Activated naive CD8-positive, alpha-beta T cell treated with anti-CD3 and anti-CD28 coated beads for 36 hours (primary cell): ENCODE measurements at places on chromosomes 7 and 10.

GRCh38 chr10:71741029-71741428 is 21.5 kb upstream of the C10orf105 start:
- no peak overlapping the region for H3K4me3 ChIP-seq
- H3K36me3 ChIP-seq, result peaks cover 32% of the 10 kb centered on the region
- peaks cover 90% of the 10 kb centered on the region for H3K4me1 ChIP-seq
- peak overlapping the region; percentile 86 for H3K27ac ChIP-seq
- no peak for DNase-seq
- H3K27me3 ChIP-seq, result no peaks in the 10 kb centered on the region

DNA sequence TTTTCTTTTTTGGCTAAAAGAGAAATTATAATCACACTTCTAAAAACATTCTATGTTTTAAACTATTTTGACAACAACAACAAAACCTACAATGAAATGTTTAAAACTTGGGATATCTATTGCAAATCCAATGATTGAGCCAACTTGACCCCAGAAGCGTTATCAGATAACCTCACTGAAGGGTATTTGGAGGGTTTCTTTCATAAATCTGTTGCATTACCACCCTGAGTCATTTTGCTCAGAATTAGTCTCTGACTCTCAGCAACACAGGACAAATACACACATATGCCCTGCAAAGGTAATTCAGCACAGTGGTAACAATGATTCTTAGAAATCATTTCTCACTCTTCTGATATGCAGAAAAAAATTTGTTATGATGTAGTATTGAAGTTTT is 2.3 kb upstream of the COL1A2 start:
- no peaks in the 10 kb centered on the region for H3K36me3 ChIP-seq
- peaks cover 32% of the 10 kb centered on the region for H3K27me3 ChIP-seq
- no peak overlapping the region for H3K27ac ChIP-seq
- no peak overlapping the region for H3K4me3 ChIP-seq
- DNase-seq, result no peak

DNA sequence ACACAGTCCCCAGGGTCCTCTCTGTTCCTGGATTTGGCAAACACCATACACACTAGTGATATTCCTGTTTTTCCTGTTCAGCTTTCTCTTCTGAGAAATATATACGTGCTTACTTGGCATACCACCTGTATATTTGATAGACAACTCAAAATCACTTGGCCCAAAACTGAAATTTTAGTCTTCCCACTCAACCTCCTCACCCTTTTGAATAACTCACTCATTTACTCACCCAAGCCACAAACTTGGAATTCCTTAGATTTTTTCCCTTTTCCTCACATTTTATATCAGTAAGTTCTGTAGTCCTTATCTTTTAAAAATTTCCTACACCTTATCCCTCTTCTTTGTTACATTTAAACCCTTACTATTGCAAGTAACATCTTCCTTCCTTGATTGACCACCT is 143.4 kb downstream of the PPP1R3A start:
- no peak for DNase-seq
- H3K4me1 ChIP-seq, result no peaks in the 10 kb centered on the region
- no peaks in the 10 kb centered on the region for H3K36me3 ChIP-seq
- H3K27me3 ChIP-seq, result no peaks in the 10 kb centered on the region

DNA sequence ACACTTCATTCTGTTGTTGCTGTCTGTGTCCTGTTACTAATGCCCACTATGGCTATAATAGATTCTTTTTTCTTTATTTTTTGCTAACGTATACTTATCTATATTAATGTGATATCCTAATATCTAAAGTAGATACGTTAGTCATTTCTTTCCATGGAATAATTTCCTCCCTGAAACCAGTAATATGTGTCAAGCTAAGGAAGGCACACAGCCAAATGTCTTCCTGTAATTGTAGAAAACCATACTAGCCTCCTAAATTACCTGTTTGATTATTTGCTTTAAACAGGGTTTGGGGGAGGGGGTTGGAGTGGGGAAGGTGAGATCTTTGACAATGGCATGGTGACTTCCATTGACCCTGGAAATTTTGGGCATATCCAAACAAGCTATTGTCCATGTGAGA is 56.4 kb downstream of the THNSL1 start:
- peaks cover 35% of the 10 kb centered on the region for H3K27me3 ChIP-seq
- H3K36me3 ChIP-seq, result no peaks in the 10 kb centered on the region
- H3K4me1 ChIP-seq, result no peaks in the 10 kb centered on the region
- DNase-seq, result no peak

GRCh38 chr10:42615419-42615818 is 23.0 kb downstream of the ZNF33B start:
- H3K4me1 ChIP-seq, result peaks cover 5% of the 10 kb centered on the region
- peaks cover 81% of the 10 kb centered on the region for H3K36me3 ChIP-seq
- no peak overlapping the region for H3K27ac ChIP-seq
- no peak for DNase-seq

GRCh38 chr7:106061301-106061979 is 50.7 kb downstream of the SYPL1 start:
- H3K36me3 ChIP-seq, result no peaks in the 10 kb centered on the region
- no peak overlapping the region for H3K4me3 ChIP-seq
- H3K4me1 ChIP-seq, result peaks cover 55% of the 10 kb centered on the region
- H3K27ac ChIP-seq, result peak overlapping the region; percentile 9
- DNase-seq, result no peak

- no peaks in the 10 kb centered on the region for H3K36me3 ChIP-seq
- no peak overlapping the region for H3K4me3 ChIP-seq
- no peaks in the 10 kb centered on the region for H3K4me1 ChIP-seq
- no peaks in the 10 kb centered on the region for H3K27me3 ChIP-seq
Observed at GRCh38 chr7:47266131-47266706, 315.7 kb downstream of the TNS3 start.

GRCh38 chr10:119762035-119762434 is 36.2 kb downstream of the INPP5F start:
- no peak for DNase-seq
- H3K27me3 ChIP-seq, result no peaks in the 10 kb centered on the region
- peaks cover 12% of the 10 kb centered on the region for H3K4me1 ChIP-seq
- no peak overlapping the region for H3K4me3 ChIP-seq
- no peak overlapping the region for H3K27ac ChIP-seq
- H3K36me3 ChIP-seq, result peaks cover 6% of the 10 kb centered on the region

GRCh38 chr7:92766461-92767003 is 69.8 kb downstream of the CDK6 start:
- peaks cover 59% of the 10 kb centered on the region for H3K36me3 ChIP-seq
- no peaks in the 10 kb centered on the region for H3K27me3 ChIP-seq
- peak overlapping the region; percentile 11 for H3K27ac ChIP-seq
- no peak for DNase-seq
- H3K4me3 ChIP-seq, result no peak overlapping the region

DNA sequence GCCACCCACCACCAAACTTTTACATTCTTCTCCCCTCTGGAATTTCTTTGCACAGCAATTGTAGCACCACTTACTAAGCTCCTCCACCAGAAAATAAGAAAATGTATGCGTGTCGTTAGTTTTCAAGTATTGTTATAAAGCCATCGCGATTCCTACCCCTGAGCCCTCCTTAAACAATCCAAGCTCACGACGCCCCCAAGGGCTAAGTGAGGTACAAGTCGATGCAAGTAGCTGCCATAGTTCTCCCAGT is 1.3 kb downstream of the FRAT2 start:
- peaks cover 4% of the 10 kb centered on the region for H3K36me3 ChIP-seq
- H3K4me3 ChIP-seq, result peak overlapping the region; percentile 89
- H3K4me1 ChIP-seq, result peaks cover 42% of the 10 kb centered on the region

DNA sequence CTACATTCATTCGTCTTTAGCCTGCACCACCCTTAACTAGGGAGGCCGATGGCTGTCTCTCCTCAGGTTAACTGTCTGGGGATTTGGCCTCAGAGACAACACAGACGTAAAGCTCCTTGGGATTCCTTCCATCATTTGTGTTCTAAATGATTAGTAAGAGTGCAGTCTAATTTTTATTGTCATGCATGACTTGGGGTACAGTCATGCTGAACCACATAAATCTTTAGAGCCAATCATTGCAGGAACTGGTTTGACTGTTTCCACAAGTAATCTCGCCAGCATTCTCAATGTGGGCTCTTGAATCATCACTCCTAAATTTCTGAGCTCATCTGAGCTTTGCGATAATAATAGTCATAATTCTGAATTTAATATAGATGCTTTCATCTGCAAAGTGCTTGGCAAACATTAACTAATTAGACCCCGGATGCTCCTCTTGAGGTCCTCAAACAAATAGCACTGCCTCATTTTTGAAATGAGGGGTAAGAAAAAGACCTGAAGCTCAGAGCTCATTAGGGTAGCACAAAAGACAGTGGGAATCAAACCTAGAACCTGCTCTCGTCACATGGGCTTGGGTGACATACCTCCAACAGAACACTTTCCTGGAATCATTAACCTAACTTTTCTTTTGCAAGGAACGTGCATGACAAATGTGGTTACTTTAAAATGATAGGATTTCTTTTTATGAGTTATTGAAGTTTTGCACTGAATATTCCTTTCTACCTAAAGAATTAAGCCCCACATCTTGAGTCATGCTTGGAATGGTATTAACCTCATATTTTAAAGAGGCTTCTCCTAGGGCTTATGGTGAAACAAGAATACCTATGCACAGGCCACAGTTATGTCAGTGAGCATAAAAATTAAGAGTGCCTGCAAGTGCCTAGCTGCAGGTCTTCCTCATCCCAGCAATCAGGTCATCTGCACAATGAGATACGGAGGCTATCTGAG is 118.9 kb upstream of the NRP1 start:
- no peak overlapping the region for H3K4me3 ChIP-seq
- H3K27me3 ChIP-seq, result peaks cover 11% of the 10 kb centered on the region
- H3K4me1 ChIP-seq, result no peaks in the 10 kb centered on the region
- no peak overlapping the region for H3K27ac ChIP-seq
- H3K36me3 ChIP-seq, result no peaks in the 10 kb centered on the region

DNA sequence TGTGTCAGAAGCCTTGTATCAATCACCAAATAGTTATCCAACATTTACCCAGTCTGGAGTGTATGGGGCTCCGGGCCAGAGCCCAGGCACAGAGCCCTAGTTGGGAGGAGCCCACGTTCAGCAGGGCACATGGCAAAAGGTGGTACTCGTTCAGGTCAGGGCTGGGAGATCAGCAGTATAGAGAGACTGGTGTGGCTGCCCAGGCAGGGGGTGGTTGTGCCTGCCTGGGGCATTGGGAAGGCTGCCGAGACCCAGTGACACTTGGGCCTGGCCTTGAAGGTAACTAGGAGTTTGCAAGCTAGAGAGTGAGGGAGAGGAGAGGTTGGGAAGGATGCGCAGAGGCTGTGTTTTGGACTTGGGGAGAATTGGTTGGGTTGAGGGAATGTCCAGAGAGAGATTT is 48.9 kb upstream of the IGFBP3 start:
- H3K36me3 ChIP-seq, result peaks cover 8% of the 10 kb centered on the region
- H3K27ac ChIP-seq, result no peak overlapping the region
- no peak overlapping the region for H3K4me3 ChIP-seq
- peaks cover 4% of the 10 kb centered on the region for H3K4me1 ChIP-seq

DNA sequence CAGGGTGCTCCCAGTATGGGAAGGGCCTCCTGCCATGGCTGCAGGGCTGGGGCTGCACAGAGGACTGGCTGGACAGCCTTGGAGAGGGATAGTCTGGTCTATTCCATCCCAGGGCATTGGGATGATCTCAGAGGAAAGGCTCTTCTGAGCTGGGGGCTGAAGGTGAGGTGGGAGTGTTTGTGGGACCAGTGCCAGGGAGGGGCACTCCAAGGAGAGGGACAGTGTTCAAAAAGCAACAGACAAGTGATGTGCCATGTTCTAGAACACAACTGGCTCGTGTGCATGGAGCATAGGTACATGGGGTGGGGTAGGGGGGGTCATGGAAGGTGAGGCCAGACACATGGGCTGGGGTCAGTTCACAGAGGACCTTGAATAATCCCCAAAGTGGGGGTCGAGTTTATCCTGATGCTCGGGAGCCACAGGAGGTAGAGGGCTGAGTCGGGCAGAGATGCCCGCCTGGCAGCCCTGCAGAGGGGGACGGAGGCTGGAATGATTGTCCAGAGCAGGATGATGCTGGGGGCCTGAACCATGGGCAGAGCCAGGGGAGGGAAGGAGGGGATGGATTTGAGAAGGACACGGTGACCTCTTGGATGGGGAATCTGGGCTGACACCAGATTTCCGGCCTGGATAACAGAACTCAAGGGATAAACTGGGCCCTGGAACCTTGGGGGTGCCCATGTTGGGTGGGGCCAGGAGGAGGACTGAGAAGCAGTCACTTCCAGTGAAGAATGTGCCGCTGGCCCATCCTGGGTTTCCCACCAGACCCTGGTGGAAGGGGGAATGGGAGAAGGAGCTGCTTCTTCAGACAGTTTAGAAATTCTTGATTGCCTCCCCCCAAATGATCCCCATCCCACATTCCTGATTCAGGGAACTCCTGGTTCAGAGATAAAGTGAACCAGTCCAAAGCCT is 50.4 kb downstream of the NEURL1 start:
- no peaks in the 10 kb centered on the region for H3K36me3 ChIP-seq
- peaks cover 13% of the 10 kb centered on the region for H3K4me1 ChIP-seq
- H3K27me3 ChIP-seq, result peaks cover 9% of the 10 kb centered on the region
- peak overlapping the region; percentile 22 for H3K4me3 ChIP-seq
- H3K27ac ChIP-seq, result no peak overlapping the region

- no peak for DNase-seq
- no peaks in the 10 kb centered on the region for H3K27me3 ChIP-seq
- H3K4me1 ChIP-seq, result no peaks in the 10 kb centered on the region
- H3K36me3 ChIP-seq, result no peaks in the 10 kb centered on the region
- H3K27ac ChIP-seq, result no peak overlapping the region
Observed at GRCh38 chr7:142152076-142152475, 40.6 kb downstream of the MGAM2 start.

DNA sequence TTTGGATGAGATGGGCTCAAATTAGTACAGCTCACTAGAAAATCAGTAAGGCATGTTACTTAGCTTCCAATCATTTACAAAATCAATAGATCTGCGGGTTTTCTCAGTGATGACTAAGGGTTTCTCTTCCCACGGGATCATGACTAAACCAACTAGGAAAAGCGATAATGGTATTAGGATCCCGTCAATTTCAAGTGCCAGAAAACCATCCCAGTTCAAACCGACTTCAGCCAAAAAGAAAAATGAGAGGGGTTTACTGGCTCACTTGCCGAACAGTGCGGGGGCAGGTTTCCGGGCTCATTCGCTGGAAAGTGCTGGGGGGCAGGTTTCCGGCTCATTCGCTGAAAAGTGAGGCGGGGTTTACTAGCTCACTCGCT is 62.1 kb upstream of the LYZL2 start:
- H3K4me1 ChIP-seq, result peaks cover 34% of the 10 kb centered on the region
- no peak overlapping the region for H3K27ac ChIP-seq
- no peak for DNase-seq
- H3K27me3 ChIP-seq, result peaks cover 6% of the 10 kb centered on the region

GRCh38 chr10:17229717-17229966 is 1.6 kb downstream of the VIM start:
- H3K27me3 ChIP-seq, result no peaks in the 10 kb centered on the region
- H3K4me3 ChIP-seq, result peak overlapping the region; percentile 98
- peaks cover 57% of the 10 kb centered on the region for H3K4me1 ChIP-seq
- H3K36me3 ChIP-seq, result peaks cover 50% of the 10 kb centered on the region
- H3K27ac ChIP-seq, result peak overlapping the region; percentile 95
- no peak for DNase-seq

GRCh38 chr10:14608381-14609001 is 166.2 kb downstream of the FAM107B start:
- H3K4me1 ChIP-seq, result peaks cover 46% of the 10 kb centered on the region
- peaks cover 4% of the 10 kb centered on the region for H3K36me3 ChIP-seq
- H3K27ac ChIP-seq, result no peak overlapping the region
- DNase-seq, result no peak
- no peak overlapping the region for H3K4me3 ChIP-seq
- H3K27me3 ChIP-seq, result peaks cover 4% of the 10 kb centered on the region

- H3K27me3 ChIP-seq, result no peaks in the 10 kb centered on the region
- H3K4me1 ChIP-seq, result peaks cover 2% of the 10 kb centered on the region
- no peak overlapping the region for H3K27ac ChIP-seq
- H3K4me3 ChIP-seq, result no peak overlapping the region
Observed at GRCh38 chr10:71622154-71622526, 97.4 kb downstream of the C10orf105 start.

- peaks cover 6% of the 10 kb centered on the region for H3K4me1 ChIP-seq
- no peak overlapping the region for H3K4me3 ChIP-seq
- no peak overlapping the region for H3K27ac ChIP-seq
- H3K36me3 ChIP-seq, result no peaks in the 10 kb centered on the region
- H3K27me3 ChIP-seq, result peaks cover 82% of the 10 kb centered on the region
- DNase-seq, result no peak
Observed at GRCh38 chr7:1248143-1248915, 15.7 kb downstream of the UNCX start.
